ENCODE measurements at places on chromosomes 11 and 22.

DNA sequence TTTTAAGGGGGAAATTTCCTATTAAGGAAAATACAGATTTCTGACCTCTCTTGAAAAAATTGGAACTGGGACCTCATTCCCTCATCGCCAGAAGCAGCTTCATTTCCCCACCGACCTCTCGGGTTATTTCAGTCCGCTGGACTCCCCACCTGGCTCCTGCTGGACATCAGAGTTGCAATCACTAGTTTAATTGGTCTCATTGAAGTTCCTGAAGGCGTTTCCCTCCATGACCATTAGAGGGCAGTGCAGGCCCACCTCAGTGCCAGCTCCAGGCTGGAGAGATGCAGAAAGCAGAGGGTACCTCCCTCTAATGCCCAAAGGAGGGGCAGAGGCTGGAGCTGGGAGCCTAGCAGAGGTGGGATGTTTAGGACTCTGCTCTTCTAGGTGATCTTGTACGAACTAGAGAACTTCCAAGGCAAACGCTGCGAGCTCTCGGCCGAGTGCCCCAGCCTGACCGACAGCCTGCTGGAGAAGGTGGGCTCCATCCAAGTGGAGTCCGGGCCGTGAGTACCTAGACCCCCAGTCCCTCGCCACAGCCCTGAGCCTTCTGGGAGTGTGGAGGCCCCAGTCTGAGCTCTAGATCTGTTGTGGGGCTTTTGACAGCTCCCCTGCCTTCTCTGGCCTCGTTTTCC, 2.7 kb downstream of the CRYBB3 start:
- peak; percentile 57 for DNase-seq

GRCh38 chr22:42187646-42188045, 57.0 kb upstream of the CYP2D6 start:
- DNase-seq, result no peak

DNA sequence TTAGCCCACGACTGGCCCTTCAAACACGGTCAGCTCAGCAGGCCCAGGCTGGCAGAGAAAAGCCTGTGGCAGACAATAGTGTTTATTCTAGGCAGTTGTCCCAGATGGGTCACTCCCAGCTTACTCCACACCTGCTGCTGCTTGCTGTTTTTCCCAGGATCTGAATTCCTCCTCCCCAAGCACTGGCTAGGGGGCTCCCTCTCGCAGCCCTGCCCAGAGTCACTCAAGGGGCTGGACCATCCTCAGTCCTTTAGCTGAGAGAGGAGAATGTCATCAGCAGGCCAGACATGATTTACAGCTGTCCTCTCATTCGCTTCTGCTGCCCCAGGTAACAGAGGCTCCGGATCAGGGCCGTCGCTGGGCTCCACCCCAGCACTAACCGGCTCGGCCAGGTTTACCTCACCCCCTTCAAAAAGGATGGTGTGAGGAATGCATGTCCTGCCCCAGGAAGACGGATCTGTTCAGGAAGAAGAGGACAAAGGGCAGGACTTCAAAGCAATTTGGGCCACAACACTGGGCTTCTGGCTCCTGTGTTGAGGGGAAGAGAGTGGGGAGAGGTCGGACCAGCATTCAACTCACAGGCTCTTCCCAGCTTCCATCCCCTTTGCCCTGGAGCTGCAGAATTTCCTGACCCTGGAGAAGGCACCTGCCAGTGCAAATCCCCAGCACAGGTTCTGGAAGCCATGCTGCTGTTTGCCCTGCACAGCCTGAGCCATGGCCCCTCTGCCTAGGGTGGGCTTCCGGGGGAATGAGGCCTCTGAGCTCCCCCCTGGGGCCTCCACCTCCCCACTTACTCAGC, 59.7 kb upstream of the BARX2 start:
- no peak for DNase-seq

- no peak for DNase-seq
These were observed 4.1 kb downstream of the KCNE3 start for GRCh38 chr11:74463216-74463615.

GRCh38 chr11:113514856-113515255, 39.7 kb upstream of the DRD2 start:
- DNase-seq, result no peak

DNA sequence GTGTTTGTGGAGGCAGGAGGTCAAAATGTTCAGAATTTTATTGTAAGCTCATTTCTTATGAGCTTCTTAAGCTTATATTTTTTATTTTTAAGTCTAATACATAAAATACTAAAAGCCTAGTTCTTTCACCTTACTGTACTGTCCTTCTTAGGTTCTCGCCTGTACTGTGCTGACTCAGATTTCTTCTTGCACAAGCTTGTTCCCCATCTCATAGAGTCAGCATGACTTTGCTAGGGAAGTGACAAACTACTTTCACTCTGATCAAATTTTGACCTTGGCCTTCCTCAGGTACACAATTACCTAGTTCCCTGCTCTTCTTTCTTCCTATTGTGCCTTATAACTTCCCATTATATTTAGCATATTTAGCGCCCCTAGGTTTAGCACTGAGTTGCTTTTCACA, 81.5 kb downstream of the STK33 start:
- DNase-seq, result no peak

- DNase-seq, result no peak
These were observed 24.0 kb upstream of the MALAT1 start for GRCh38 chr11:65474864-65475263.

DNA sequence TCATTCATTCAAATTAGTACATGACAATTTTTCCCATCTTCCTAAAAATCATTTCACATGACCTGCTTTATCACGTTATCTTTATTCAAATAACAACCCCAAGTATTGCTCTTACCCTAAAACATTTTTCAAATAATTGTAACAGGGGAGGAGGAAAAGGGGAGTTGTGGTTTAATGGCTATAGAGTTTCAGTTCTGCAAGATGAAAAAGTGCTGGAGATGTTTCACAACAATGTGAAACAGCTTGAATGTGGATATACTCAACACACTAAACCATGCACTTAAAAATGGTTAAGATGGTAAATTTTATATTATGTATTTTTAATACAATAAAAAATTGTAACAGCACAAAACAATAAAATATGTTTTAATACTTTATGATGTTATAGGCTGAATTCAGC, 161.6 kb upstream of the GUCY1A2 start:
- DNase-seq, result no peak

- DNase-seq, result no peak
These were observed 1066.9 kb downstream of the BRD1 start for GRCh38 chr22:48760481-48761390.

DNA sequence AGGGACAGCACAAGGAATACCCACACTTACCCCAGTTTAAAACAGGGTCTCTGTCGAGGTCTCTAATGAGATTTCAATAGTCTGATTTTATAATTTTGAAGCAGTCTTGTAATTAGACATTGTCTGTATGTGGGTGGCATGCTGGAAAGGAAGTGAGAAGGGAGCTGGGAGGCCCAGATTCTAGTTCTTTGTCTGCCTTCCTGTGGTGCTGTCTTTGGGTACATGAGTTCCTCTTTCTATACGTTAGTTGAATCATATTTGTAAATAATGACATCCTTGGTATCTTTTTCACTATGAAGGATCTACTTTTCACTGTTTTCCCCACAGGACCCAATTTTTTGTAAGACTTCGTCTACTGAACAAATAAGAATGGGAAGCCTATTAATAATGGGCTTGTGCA, 42.0 kb upstream of the TENM4 start:
- DNase-seq, result no peak

DNA sequence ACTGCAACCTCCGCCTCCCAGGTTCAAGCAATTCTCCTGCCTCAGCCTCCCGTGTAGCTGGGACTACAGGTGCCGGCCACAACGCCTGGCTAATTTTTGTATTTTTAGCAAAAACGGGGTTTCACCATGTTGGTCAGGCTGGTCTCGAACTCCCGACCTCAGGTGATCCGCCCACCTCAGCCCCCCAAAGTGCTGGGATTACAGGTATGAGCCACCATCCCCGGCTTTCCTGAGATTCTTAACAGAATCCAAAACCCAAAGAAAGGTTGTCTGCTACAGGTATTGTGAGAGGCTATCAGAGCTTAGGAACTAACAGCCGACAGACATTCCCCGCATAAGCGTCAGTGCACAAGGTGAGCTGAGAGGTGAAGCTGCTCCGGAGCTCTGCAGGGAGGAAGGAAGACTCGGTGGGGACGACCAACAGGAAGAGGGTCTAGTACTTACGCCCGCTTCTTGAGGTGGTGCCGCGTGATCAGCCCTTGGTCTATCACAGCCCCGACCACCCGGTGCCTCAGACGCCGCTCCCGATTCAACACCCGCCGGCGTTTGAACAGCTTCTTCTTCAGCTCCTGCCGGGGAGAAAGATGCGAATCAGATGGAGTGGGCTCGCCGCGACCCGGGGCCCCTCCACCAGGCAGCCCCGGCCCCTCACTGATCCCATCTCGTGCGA, 470 bp downstream of the C11orf98 start:
- DNase-seq, result peak; percentile 60

DNA sequence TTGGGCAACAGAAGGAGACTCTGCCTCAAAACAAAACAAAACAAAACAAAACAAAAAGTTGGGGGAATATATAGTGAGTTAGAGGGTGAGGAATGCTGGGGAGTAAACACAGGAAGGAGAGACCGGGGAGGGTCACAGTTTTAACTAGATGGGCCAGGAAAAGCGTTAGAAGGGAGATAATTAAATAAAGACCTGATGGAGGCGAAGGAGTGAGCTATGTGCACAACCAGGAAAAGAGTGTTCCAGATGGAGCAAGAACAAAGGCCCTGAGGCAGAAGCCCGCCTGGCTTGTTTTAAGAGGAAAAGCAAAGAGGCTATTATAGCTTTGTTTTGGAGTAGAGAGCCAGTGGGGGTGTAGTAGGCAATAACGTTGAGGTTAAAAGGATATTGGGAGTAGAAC, 4.8 kb upstream of the PLA2G6 start:
- DNase-seq, result no peak

DNA sequence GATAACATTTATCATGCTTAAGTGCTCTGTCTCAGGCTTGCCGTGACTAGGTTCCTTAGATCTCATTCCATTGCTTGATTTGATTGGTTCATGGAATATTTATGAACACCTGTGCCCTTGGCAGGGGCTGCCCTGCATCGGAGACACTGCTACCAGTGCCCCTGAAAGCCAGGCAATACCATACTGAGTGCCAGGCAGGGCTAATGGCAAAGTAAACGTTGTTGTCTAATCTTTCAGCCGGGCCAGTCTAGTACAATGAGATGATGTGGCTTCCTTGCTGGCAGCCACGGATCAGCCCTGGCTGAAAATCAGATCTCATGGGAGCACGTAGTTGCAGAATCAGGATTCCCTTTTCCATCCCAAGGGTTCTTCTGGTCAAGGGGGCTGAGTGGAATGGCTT, 5.0 kb upstream of the PGA3 start:
- no peak for DNase-seq

DNA sequence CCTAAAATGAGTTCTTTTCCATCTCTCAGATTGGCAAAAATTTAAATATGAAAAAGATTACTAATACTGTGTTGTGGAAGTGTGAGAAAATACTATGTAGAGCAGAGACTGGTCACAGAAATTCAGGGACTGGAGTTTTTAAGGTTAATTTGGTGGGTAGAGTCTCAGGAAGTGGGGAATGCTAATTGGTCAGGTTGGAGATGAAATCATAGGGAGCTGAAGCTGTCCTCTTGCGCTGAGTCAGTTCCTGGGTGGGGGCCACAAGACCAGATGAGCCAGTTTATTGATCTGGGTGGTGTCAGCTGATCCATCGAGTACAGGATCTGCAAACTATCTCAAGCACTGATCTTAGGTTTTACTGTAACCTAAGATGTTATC, 29.4 kb upstream of the TMEM86A start:
- peak; percentile 6 for DNase-seq

GRCh38 chr11:95092549-95093324, 3.1 kb downstream of the ENDOD1 start:
- peak; percentile 24 for DNase-seq

GRCh38 chr11:35265755-35266454, 126.9 kb downstream of the CD44 start:
- no peak for DNase-seq

DNA sequence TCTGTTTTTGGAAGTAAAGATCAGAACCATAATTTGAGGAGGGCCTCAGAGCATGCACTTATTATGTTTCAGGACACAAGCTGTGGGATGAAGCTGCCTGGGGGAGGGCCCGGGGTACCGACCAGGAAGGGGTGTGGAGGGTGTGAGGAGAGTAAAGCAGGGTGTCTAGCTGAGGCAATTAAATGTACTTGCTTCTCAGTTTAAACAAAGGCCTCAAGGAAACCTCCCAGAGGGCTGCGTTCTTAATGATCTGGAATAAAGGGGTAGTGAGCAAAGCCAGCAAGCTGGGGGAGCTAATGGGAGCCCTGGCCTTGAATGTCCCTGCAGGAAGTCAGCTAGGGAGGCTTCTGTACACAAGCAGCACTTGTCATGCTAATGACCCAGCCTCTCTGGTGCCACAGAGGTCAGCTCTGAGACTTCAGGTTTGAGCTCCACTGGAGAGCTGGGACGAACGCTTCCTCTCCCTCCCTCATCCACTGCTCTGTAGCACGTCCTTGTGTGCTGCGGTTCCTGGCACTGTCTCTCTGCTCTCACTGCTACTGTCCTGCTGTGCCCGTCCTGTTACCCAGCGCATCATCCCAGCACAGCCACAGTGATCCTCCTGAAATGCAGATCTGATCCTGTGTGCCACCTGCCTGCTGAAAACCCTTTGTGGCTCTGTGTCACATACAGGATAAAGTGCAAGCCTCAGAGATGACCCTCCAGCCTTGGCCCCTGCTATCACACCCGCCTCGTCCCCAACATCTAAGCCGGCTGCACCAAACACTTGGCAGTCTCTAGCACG, 159.7 kb downstream of the DBX1 start:
- no peak for DNase-seq

DNA sequence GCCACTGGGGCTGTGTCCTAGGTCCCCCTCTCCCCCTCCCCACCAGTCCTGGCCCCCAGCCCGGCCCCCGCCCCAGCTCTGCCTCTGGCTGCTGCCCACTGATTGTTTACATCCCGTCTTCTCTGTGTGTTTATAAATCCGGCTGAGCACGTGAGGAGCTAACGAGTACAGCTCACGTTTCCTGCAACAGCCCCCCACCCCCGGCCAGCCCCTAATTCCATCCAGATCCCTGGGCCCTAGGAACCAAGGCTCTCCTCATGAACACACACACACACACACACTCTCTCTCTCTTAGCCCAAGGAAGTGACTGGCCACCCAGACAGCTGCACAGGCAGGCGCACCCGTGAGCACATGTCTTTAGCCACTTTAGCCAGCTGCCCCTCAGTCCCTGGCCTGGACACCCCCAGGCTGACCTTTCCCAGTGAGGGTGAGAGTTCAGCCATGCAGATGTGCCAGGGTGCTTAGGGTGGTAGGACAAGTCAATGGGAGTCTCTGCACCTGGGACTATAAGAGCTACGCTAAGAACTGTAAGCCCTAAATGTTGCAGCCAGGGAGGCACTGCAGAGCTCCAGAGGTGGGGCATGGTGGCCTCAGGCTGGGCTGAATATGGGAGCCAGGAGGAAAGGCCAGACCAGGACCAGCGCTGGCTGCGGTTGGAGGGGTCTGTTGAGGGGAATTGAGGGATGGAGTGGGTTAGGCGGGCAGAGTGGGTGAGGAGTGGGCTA, 2.9 kb downstream of the CLCF1 start:
- DNase-seq, result no peak

DNA sequence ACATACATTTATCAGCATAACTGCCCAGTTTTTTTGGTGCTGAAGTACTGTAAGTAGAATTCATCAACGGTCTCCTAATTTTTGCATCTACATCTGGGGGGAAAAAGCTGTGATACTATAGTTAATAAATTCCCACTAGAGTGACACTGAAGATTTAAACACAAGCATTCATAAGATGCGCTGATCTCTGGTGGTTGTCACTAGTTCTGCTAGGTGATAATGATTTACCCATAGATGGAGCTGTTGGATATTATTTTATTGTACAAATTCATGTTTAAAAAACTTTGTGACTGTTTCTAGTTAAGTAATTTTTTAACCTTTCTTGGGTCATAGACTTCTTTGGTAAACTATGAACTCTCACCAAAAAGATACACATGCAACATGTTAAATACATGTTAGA, 106.6 kb downstream of the EMSY start:
- DNase-seq, result no peak
